Gastroesophageal sphincter (tissue), 4 donors: ENCODE measurements at places on chromosomes 11 and 22.

- ATAC-seq: no peak
Observed at GRCh38 chr11:40544162-40544561, 915.3 kb downstream of the LRRC4C start.

GRCh38 chr11:698493-699115 lies 3.0 kb downstream of the TMEM80 start:
- no peak for ATAC-seq

DNA sequence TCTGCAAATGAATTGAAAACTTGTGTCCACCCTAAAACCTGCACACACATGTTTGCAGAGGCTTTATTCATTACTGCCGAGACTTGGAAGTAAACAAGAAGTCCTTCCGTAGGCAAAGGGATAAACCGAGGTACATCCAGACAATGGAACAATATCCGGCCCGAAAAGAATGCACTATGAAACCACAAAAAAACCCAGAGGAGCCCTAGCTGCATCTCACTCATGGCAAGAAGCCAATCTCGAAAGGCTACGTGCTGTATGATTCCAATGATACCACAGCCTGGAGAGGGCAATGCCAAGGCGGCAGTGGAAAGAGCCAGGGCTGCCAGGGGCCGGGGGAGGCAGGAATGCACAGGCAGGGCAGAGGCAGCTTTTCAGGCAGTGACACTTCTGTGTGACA lies 3.2 kb upstream of the MRPL23 start:
- ATAC-seq: no peak

DNA sequence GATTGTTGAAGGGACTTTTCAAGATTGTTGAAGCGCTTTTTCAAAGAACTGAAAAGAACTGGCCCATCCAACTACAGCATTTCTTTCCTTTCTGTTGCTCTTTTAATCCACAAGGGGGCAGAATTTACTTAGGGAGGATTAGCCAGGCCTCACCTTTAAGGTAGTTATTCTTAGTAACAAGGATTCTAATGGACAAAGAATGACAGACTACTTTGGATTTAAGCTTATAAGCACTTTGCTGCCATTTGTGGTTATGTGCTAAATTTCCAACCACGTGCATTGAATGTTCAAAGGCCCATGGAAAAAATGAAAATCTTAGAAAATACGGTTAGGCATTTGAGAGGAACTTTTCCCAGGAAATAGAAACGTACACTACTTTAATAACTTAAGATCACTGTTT lies 49.5 kb upstream of the HSPA8 start:
- peak; percentile 49 for ATAC-seq

GRCh38 chr11:112941104-112941503 lies 20.1 kb upstream of the NCAM1 start:
- ATAC-seq: no peak

GRCh38 chr11:3043315-3043871 lies 13.8 kb downstream of the CARS1 start:
- peak; percentile 70 for ATAC-seq

DNA sequence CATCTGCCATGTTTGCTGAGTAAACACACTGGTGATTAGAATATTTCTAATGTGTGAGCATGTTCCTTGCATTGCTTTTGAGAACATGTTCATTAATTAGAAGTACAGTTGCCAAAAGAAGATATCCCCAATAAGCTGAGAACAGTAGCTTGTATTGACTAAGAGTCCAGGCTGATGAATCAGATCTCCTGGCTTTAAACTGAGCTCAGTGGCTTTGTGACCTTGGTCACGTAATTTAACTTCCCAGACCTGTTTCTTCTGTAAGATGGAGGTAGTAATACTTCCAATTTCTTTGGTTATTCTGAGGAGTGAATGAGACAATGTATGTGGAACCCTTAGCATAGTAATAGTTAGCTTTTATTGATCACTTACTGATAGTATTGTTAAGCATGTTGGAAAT lies 61.9 kb downstream of the CYB5R2 start:
- ATAC-seq: no peak

DNA sequence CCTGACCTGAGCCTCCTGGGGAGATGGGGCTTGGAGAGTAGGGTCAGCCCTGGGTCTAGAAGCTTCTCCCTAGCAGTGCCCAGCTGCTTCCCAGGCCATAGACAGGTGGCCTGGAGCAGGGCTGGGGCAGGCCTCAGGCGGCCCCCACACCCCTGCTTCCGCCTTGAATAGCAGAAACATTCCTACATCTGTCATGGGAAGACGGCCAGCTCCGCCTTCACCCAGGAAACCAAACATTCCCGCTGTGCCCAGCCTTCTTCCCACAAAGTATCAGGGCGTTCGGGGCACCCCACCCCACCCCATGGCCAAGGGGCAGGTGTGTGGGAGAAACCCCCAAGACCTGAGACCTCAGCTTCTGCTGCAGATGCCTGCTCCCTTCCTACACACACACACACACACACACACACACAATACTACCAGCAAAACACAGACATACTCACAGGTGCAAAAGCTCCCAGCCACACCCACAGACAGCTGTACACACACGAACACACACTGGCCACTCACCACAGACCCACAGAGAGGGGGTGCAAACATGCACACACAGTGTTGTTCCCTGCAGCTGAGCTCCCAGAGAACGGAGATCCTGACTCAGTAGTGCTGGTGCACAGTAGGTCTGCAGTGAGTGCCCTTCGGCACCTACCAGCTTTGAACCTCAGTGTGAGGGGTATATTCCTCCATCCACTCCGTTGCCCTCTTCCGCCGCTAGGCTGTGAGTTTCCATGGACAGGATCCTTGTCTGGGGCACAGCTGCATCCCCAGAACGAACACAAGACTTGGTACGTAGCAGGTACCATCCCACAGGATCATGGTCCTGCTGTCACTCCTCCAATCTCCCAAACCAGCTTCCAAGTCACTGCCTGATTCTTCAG lies 37.4 kb downstream of the PDGFB start:
- peak; percentile 14 for ATAC-seq

DNA sequence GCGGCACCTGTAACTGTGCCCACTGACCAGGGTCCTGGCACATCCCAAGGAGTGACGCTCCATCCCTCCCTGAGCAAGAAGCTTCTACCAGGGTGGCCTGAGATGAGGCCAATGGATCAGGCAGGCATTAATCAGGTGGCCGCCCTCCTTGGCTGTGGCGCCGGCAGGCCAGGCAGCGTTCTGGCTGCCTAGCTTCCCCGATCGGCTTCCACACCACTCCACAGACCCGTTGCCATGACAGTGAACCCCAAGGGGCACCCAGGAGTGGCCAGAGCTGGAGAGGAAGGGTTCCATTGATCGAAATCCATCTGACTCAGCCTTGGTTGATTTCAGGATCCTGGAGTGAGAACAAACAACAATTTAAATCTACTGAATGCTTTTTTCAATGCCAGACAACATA lies 20.5 kb downstream of the LRRC55 start:
- ATAC-seq: peak; percentile 56

DNA sequence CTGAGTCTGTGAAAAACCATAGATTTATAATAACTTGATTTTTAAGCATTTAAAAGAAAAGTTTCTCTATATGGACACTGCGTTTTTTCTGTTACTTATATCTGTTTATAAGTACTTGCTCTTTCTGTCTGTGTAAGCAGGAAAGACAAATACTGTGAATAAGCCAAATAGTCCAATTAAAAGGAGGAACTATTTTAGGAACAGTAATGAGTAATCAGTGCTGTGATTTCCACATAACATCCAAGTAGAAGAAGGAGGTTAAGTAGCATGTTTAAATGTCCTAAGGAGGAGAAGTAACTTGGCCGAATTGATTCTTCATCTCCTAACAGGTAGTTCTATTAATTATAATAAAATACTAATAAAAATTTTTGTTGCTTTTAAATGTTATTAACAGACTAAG lies 40.8 kb downstream of the ZNF214 start:
- no peak for ATAC-seq

DNA sequence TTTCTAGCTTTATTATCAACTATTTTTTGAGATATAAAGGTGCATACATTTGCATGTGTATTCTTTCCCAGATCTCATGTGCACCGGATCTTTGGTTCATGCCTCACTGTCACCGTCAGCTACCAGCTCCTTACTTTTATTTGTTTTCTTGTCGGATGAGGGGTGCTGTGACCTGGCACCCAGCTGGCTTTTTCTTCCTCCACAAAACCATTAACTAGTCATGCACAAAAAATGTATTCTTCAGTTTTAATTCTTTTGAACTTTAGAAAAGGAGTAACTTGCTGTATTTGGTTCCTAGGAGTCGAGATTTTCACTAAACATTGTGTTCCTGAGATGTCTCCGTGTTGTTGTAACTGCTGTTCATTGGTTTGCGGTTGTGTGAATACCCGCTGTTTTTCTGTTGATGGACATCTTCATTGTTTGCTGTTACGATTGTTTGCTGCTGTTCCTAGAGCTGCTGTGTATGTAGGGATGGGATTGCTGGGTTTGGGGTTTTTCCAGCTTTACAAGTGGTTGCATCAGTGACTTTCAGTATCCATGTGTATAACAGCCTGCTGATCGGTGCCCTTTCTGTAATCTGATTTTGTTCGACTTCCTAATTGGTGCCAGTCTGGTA lies 39.4 kb downstream of the MOV10L1 start:
- no peak for ATAC-seq

GRCh38 chr11:113979431-113979830 lies 4.5 kb downstream of the HTR3A start:
- no peak for ATAC-seq

- ATAC-seq: no peak
Observed at GRCh38 chr11:72579816-72580641, 94.2 kb downstream of the PDE2A start.

DNA sequence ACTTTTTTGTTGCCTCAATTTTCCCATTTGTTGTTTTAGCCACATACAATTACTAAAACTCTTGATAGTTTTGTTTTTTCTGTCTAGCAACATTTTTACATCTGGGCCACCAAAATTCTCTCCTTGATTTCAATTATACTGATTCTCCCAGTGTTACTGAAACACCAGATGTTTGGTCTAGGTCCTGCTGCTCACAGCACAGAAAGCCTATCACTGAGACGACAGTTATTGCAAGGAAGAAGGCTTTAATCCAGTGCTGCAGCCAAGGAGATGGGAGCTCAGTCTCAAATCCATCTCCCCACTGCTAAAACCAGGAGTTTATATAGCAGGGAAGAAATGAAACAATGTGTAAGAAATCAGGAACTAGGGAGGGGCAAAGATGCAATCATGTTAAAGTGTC lies 837.7 kb upstream of the CNTN5 start:
- no peak for ATAC-seq

DNA sequence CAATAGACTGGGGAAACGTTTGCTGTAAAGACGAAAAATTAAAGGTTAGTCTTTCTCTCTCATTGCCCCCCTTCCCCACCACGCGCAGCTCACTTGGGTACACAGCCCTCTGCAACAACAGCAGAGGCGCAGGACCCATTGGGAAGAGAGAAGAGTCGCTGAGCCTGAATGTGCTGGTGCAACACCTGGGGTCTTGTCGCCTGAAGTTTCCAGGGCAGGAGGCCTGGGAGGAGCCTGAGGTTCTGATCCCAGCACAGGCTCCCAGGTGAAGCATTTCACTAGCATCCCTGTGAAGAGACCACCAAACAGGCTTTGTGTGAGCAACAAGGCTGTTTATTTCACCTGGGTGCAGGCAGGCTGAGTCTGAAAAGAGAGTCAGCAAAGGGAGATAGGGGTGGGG lies 116.2 kb upstream of the NTM start:
- no peak for ATAC-seq

DNA sequence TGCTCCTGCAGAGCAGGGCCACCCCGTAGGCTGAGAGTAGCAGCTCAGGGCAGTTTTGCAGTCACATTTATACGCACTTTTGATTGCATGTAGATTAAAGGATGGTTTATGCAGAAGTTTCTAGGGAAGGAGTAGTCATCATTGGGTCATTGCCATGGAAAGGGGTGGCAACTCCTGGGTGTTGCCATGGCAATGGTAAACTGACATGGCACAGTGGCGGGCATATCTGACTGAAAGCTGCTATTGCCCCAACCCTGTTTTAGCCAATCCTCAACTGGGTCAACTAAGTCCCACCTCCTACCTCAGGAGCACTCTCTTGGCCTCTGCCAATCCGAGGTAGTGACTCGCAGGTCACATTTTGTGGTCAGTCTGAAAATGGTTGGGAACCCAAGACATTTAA lies 2.4 kb upstream of the ARSA start:
- ATAC-seq: no peak

- ATAC-seq: no peak
Observed at GRCh38 chr11:58629857-58630256, 7.4 kb downstream of the CNTF start.

- no peak for ATAC-seq
Observed at GRCh38 chr11:122126024-122126688, 10.1 kb upstream of the BLID start.

GRCh38 chr11:95512177-95512576 lies 277.4 kb downstream of the FAM76B start:
- peak; percentile 91 for ATAC-seq

DNA sequence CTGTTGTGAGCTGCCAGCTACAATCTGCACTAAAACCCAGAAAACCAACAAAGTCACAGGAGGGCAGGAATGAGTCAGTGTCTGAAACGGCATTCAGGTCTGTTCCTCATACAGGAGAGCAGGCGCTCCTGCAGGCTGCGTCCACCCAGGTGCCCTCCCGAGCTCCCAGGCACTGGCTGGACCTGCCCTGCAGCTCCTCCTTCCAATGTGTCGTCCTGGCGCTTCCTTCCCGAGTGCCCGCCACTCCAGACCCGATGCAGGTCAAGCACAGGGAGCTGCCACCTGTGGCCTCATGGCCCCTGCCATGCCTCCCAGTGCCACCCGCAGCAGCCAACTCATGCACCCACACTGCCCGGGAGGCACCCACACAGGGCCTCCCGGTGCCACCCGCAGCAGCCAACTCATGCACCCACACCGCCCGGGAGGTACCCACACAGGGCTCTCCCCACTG lies 12.0 kb downstream of the BRD1 start:
- no peak for ATAC-seq

DNA sequence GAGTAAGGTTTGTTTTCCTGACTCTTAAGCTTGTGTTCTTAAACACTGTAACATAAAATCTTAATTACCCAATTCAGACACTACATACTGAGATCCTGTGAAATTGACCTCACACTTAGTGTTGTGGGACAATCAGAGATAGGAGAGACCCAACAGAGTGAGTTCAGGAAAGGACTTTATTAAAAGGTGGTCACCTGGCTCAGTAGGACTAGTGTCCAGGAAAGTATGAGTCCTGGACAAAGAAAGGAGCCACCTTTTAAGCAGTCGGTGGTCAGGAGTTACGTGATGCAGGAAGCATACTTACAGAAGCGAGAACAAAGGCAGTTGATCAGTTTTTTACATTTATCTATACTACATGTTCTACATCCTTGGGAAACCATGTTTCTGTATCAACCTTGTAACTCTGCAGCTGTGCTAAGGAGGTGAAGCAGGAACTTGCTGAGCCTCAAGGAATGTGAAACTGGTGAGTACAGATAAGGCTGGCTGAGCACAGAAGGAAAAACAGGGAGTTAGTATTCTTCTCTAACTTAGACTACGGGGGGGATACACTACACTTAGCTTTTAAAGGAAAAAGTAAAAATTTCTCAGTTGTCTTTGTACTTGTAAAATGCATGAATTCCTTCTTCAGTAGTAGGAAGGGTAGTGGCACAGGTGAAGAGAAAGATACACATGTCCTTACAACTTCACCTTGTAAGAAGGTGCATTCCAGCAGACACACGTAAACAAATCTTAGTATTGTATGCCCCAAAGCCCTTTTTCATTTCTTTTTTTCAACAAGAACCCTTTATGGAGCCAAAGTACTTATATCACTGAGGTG lies 15.1 kb downstream of the OR51E1 start:
- ATAC-seq: no peak

- peak; percentile 32 for ATAC-seq
Observed at GRCh38 chr22:19958083-19959042, 16.7 kb upstream of the TXNRD2 start.
